Karpas-422 (cell line): ENCODE measurements at places on chromosomes 12 and 14.

- DNase-seq = peak; percentile 60
Measured at GRCh38 chr14:44369401-44370123, 137.5 kb downstream of the FSCB start.

DNA sequence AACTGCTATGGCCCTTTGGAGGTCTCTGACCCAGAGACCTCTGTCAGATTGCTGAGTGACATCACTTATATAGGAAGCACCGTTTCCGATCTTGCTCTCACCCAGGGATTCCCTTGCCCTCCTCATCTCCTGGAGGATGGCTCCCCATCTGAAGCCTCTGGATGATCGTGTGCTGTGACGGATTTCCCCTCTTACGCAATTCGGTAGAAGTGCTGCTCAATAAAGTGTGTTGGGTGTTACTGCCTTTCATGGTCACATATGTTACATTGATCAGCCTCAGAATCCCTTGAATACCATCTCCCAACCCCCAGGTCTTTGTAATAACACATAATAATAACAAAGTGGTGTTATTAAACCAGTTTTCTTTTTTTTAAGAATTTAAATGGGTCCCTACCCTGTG is 107.3 kb upstream of the CLEC14A start:
- DNase-seq = no peak

- no peak for DNase-seq
Measured at GRCh38 chr12:105418229-105418628, 87.7 kb downstream of the C12orf75 start.

- no peak for DNase-seq
Measured at GRCh38 chr14:68606644-68607043, 186.2 kb downstream of the ZFP36L1 start.

DNA sequence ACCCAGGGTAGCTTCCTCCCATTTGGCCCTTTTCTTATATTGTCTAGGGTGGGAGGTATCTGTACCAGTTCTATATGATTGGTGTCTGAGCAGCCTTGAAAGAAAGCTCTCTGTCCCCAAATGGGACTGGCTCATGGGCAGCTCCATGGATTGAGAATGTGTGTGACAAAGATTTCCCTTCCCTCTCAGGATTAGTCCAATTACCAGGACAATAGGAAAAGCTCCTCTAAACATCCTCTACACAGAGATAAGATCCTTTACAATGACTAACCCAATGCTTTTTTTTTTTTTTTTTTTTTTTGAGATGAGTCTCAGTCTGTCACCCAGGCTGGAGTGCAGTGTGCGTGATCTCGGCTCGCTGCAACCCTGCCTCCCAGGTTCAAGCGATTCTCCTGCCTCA is 112.1 kb downstream of the SLC35F4 start:
- no peak for DNase-seq

DNA sequence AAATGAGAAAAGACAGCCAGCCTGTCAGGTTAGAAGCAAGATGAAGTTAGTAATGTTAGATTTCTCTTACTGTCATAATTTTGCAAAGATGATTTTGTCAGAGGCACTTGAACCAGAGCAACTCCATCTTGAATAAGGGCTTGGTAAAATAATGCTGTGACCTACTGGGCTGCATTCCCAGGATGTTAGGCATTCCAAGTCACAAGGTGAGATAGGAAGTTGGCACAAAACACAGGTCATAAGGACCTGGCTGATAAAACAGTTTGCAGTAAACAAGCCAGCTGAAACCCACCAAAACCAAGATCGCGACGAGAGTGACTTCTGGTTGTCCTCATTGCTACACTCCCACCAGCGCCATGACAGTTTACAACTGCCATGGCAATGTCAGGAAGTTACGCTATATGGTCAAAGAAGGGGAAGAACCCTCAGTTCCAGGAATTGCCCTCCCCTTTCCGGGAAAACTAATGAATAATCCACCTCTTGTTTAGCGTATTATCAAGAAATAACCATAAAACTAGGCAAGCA is 1313.5 kb upstream of the TMEM132C start:
- no peak for DNase-seq

GRCh38 chr12:57896434-57897201 is 44.7 kb upstream of the ATP23 start:
- no peak for DNase-seq

GRCh38 chr14:29168149-29168548 is 401.6 kb downstream of the FOXG1 start:
- peak; percentile 27 for DNase-seq

DNA sequence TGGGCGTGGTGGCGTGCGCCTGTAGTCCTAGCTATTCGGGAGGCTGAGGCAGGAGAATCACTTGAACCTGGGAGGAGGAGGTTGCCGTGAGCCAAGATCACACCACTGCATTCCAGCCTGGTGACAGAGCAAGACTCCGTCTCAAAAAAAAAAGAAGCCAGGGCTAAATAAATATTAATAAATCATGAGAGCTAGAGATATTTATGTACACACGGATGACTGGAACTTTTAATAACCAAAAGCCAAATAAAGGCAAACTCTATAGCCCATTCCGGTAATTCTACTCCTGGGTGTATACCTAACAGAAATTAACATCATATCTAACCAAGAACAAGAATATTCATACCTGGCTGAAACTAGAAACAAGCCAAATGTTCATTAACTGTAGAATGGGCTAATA is 7.7 kb upstream of the TRAFD1 start:
- DNase-seq = no peak

DNA sequence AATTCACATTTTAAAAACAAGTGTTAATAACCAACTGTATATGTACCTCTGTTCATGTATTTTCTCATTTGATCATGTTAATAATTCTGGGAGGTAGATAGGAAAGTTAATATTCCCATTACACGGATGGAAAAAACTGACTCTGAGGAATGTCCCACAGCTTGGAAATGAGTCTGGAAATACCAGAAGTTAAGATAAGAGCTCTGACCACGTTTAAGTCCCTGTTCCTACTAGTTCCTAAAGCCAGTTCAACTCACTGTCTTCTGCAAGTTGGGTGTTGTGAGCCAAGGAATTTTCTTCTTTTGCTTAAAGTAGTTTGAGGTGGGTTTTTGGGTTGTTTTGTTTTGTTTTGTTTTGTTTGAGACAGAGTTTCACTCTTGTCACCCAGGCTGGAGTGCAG is 104.5 kb downstream of the TMEM30B start:
- no peak for DNase-seq

GRCh38 chr14:80754696-80755095 is 186.8 kb downstream of the CEP128 start:
- DNase-seq = no peak

GRCh38 chr14:77206877-77207389 is 25.3 kb downstream of the TMEM63C start:
- peak; percentile 59 for DNase-seq

GRCh38 chr12:21815306-21816062 is 41.0 kb upstream of the KCNJ8 start:
- DNase-seq = no peak

DNA sequence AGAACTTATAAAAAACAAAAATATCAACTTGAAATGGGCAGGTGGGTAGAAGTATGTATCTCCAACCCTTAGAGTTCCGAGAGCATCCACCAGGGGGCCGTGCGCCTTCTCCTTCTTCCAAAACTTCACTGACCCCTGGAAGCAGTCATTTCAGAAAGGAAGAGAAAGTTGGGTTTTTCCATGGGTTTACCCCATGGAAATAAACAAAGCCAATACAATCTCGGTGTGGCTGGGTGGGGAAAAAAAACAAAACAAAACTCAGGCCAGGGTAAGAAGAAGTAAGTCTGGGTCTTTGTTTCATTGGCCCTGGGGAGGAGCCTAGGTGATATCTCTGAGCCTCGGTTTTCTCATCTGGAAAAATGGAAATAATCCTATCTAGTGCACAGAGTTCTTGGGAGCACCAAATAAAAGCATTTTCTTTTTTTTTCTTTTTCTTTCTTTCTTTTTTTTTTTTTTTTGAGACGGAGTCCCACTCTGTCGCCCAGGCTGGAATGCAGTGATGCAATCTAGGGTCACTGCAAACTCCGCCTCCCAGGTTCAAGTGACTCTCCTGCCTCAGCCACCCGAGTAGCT is 33.6 kb upstream of the HNF1A start:
- DNase-seq = peak; percentile 78

DNA sequence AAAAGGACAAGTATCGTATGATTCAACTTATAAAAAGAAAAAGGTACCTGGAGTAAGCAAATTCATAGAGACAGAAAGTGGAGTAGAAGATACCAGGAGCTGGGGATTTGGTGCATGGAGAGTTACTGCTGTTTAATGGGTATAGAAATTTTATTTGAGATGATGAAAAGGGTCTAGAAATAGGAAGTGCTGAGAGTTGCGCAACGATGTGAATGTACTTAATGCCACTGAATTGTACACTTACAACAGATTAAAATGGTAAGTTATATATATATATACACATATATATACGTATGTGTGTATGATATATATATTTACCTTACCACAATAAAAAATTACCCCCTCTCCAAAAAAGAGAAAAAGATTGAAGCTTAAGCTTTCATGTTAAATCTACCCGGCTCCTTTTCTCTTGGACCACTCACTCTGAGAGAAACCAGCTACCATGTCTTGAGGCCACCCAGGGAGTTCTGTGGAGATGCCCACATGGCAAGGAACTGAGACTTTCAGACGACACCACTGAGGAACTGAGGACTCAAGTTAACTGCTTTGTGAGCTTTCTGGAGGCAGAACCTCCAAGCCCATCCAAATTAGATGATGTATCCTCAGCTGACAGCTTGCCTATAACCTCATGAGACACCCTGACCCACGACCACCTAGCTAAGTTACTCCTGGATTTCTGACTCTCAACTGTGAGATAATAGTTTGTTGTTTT is 130.0 kb upstream of the BTG1 start:
- DNase-seq = no peak

DNA sequence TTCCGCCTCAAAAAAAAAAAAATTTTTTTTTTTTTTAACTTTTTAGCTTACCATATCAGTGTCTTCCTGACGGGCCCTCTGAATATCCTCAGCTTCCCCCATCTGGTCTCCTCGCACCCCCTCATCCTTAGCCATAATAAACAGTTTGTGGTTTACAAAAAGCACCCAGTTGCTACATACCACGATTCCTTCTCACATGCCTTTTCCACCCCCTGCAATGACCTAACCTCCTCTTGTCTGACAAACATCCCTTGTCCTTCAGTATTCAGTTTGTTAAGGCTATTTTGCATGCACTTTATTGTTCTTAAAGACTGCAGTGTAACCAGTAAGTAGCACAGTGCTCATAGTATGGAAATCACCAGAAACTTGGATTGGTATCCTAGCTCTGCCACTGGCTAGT is 88.5 kb downstream of the PPM1H start:
- peak; percentile 24 for DNase-seq

DNA sequence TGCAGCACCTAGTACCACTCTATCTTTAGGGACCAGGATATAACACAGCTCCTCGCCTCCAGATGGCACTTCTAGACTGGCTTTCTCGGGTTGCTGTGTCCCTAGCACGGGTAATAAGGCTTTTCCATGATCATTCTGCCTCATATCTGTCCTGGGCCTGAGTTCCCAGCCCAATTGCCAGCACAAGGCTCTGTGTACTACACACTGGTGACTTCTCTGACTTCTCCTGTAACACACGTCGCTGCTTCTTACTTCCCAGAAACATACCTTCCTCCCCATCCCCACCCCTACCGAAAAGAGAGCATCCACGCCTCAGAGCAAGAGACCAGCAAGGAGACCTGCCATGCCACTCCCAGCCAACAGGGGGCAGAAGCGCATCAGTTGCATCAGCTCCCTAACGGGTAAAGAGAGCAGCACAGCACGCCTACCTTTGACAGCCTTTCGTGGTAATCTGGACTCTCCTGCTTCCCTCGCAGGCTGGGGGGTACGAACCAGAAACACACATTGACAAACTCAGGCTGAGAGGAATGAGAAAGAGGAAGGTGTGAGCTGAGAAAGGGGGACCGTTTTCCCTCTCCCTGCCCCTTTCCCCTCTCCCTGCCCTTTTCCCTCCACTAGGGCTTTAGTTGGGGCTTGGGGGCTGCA is 21.2 kb upstream of the ZNF740 start:
- DNase-seq = peak; percentile 95

DNA sequence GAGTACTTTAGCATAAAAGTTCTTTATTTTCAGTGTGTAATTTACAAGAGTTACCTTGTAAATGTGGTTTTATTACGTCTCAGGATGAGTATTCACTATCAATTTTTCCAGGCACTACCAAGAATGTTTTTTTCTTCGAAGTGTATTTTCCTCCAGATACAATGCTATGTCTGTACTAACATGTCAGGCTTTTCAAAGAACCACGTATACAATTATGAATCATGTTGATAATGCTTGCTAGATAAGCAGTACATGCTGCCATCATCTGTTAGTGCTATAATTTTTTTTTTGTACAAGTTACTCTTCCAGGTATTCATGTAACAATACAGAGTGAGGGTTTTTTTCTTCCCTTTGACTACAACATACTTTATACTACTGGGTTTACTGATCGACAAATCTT is 5.6 kb upstream of the KANSL2 start:
- no peak for DNase-seq

- DNase-seq = peak; percentile 69
Measured at GRCh38 chr12:3236345-3237187, 159.4 kb downstream of the TSPAN9 start.

DNA sequence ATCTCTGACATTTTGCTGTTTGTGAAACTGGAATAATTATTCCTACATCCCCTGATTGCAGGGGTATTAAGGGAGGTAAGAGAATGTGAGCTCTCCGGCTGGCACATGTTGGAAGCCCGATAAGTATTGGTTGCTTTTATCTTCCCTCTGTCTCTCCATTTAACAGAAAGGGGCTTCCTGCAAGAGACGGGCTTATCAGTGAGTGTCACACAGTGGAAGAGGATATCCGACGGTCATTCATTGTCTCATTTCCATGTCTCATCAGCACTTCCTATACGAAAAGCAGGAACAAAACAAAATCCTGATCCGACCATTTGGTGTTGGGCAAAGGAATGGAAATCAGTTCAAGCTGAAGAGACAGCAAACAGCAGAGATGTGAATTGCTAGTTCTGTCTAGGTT is 10.7 kb downstream of the DYRK4 start:
- DNase-seq = no peak

DNA sequence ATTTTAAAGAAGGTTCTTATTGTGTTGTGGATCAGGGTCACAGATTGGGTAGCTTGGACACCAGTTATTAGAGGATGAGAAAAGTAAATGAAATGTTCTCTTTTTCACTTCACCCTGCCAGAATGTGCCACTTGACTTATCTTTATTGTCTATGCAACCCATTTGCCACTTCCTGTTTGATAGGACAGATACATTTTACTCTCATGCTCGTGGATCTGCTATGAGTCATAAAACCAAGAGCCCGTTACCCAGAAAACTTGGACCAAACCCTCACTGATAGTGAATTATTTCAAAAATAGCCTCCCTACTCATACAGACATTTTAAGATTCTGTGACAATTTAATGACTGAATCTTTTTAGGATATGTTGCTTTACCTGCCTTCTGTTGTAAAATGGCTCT is 1.8 kb downstream of the ISCA2 start:
- no peak for DNase-seq
